ENCODE measurements at places on chromosomes 7 and 10. TPM values are rescaled to one million over a fixed set of nuclear protein-coding genes. Genes with fewer than 3 reads are reported as not detected.

HABP2 gene
- not detected for total RNA-seq

TUBAL3 gene
- total RNA-seq = not detected

CPEB3 gene
- total RNA-seq = 0.69 TPM

CDC14C gene
- total RNA-seq = 0.09 TPM

H2BK1 gene
- not detected for total RNA-seq

FEZF1 gene
- total RNA-seq = not detected
